ENCODE measurements at places on chromosomes 11 and 22.
A peak's percentile ranks its signal among the peaks of the same experiment; 100 is the strongest.

DNA sequence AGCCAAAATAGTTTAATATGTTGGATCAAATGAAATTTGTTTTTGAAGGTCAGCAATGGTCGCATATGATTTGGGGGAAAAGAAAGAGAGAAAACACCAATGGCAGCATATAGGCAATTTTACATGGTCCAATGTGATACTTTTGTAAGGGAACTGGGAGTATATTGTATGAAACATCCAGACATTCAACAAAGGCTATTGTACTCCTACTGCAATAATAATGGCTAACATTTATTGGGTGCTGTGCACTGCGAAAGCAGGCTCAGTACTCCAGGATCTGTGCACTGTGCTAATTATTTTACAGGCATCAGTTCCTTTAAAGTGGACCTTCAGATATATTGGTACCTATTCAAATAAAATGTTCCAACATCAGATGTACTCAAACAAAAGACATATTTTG lies 5.9 kb upstream of the OR10V1 start:
- no peak for DNase-seq

DNA sequence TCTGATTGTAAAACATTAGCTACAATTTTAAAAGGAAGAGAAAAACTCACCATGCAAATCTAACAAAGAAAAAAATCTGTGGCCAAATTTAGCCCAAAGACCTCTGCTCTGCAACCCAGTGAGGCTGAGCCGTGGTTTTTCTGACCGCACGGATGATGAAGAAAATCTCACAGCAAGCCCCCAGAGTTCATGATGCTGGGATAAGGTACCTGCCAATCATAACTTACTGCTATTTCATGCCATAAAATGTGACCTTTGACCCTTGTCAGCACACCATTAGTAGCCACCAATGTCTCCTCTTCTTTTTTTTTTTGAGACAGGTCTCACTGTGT lies 11.1 kb downstream of the CERK start:
- DNase-seq = no peak

DNA sequence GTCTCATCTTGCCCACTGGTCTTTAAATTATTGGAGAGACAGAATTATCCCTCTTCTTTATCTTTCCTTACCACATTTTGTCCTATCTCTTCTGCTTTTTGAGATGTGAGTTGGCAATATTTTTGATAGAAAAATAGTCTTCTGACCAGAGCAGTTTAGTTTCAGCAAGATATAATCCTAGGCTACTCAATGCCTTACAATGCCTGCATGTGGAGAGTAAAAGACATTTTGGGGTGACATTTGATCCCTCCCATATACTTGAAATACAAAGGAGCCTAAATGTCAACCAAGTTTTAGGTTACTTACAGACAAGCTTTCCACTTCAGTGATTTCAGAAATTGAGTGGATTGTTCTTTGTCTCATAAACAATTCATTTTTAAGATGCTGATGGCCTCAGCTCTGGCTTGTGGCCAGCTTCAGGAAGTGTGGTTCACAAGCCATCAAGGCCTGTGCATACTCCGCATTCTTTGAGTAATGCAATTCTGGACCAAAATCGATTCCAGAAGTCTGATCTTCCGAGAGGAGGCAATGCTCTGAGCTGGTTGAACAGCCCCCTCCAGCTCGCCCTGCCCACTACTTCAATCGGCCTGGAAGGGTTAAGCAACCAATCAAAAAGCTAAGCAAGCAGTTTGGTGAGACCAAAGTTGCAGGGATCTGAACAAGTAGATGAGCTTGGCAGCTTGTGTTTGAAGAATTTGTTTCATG lies 274.4 kb downstream of the BLID start:
- no peak for DNase-seq

GRCh38 chr11:40162901-40163883 lies 1296.3 kb downstream of the LRRC4C start:
- no peak for DNase-seq

- DNase-seq = peak; percentile 94
Measured at GRCh38 chr11:76700177-76701100, 29.9 kb upstream of the LRRC32 start.

GRCh38 chr11:47333526-47333845 lies 19.0 kb downstream of the MYBPC3 start:
- DNase-seq = no peak

DNA sequence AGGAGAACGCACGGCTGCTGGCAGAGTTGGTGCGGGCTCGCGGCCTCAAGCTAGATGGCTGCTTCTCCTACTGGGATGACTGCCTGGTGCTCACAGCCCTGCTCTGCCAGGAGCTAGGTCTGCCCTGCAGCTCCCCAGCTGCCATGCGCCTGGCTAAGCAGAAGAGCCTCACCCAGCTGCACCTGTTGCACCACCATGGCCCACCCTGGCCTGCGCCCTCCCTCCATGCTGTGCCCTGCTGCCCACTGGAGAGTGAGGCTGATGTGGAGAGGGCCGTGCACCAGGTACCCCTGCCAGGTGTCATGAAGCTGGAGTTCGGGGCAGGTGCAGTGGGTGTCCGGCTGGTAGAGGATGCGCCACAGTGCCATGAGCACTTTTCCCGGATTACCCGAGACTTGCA lies 4.8 kb upstream of the RPS6KB2 start:
- no peak for DNase-seq

DNA sequence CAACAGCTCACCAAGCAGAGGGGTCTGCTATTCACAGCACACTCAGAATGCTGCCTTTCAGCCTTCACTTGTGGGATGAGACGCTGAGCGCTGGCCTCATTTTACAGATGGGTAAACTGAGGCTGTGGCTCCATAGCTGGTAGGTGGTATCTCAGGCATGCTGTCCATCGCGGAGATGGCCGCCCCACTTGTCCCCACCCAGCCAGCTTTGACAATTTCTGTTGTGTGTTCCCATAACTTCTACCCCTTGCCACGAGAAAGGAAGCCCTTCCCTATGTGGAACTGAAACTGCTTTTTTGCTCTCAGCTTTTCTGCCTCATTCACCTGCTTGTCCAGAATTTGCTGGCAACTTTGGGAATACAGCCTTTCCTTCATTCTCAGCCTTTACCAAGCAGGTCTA lies 36.1 kb upstream of the NNMT start:
- no peak for DNase-seq

DNA sequence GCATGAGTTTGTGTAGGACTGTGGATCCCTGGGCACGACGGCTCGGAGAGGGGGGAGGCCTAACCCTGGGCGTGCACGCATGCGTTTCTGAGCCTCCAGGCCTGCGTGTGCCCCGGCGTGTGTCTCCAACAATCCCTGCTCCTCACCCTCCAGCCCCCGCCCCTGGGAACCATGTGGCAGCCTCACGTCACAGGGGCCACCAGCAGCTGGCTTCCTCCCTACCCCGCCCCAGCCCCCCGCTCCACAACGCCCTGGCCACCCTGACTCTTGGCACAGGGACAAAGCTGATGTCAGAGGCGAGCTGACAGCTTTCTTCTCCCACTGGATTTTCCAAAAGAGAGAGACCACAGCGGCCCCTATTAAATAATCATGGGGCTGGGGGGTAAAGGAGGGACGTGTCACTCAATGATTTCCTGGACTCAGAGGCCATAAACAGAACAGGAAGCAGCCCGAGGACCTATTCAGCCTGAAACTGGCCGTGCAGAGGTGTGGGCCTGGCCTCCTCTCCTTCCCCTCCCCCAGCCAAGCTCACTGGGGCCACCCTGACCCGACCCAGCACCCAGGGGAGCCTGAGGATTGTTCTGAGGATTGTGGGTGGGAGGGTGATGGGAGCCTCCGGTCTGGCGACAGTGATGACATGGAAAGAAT lies 6.8 kb upstream of the LIF start:
- no peak for DNase-seq

All from hematopoietic multipotent progenitor cell treated with erythropoietin and hydrocortisone succinate and interleukin-3 and kit ligand, for 17 days (in vitro differentiated cells).